BJ (cell line): ENCODE measurements at places on chromosomes 7 and 10. TPM values are rescaled to one million over a fixed set of nuclear protein-coding genes. Genes with fewer than 3 reads are reported as not detected.

The ARHGEF5 gene
- 7.4 and 8.9 TPM in 2 replicates for polyA plus RNA-seq

The TYW1B gene
- 0.37 and 0.66 TPM in 2 replicates for polyA plus RNA-seq

The TFR2 gene
- 0.49 and 0.72 TPM in 2 replicates for polyA plus RNA-seq

DNA sequence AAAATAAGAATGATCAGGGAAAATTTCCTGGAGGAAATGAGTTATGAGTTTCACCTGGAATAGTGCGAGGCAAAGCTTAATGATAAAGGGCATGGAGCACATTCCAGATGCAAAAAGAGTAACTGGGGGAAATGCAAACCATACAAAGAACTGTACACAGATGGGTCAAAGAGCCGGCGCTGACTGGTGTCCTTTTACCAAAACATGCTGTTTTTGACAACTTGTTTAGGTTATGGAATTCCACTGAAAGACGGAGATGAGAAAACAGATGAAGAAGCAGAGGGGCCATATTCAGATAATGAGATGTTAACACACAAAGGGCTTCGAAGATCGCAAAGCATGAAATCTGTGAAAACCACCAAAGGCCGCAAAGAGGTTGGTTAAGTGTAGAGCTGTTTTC, 98.2 kb downstream of the REEP3 start:
- no peak for DNase-seq

DNA sequence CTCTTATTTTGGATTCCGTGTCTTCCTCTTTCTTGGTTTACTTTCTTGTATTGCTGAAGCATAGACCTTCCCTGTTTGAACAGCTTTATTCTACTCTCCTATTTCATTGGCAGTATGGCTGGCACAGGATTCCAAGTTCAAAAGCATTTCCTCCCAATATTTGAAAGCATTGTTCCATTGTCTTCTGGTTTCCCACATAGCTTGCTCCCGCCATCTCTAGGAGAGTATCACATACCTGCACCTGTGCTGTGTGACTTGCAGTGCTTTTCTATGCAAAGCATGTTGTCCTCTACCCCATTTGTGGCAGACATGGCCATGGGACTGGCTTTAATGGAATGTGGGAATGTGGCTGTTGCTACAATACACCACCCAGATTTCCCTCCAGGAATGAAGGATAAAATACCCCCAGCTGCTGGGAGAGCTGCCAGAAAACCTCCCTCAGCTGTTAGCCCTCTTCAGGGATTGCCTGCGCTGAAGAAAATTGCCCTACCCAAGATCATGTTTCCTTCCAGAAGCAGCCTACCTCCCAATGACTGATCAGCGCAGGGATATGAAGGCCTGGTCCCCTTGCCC, 6.9 kb upstream of the MYOF start:
- DNase-seq: no peak

DNA sequence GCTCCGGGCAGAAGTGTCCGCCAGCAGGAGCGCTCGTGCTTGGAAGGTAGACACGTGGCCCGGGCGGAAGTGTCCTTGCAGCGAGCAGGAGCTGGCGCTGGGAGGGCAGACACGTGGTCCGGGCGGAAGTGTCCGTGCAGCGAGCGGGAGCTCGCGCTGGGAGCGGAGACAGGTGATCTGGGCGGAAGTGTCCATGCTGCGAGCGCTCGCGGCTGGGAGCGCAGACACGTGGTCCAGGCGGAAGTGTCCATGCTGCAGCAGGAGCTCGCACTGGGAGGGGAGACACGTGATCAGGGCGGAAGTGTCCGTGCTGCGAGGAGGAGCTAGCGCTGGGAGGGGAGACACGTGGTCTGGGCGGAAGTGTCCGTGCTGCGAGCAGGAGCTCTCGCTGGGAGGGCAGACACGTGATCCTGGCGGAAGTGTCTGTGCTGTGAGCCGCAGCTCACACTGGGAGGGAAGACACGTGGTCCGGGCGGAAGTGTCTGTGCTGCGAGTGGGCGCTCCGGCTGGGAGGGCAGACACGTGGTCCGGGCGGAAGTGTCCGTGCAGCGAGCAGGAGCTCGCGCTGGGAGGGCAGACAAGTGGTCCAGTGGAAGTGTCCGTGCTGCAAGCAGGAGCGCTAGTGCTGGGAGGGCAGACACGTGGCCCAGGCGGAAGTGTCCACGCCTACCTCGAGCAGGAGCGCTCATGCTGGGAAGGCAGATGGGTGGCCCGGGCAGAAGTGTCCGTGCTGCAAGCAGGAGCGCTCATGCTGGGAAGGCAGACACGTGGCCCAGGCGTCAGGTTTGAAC, 41.1 kb upstream of the PRKAR1B start:
- no peak for DNase-seq
